ENCODE measurements at places on chromosomes 2 and 18. TPM values are rescaled to one million over a fixed set of nuclear protein-coding genes. Genes with fewer than 3 reads are reported as not detected.
A peak's percentile ranks its signal among the peaks of the same experiment; 100 is the strongest.

DNA sequence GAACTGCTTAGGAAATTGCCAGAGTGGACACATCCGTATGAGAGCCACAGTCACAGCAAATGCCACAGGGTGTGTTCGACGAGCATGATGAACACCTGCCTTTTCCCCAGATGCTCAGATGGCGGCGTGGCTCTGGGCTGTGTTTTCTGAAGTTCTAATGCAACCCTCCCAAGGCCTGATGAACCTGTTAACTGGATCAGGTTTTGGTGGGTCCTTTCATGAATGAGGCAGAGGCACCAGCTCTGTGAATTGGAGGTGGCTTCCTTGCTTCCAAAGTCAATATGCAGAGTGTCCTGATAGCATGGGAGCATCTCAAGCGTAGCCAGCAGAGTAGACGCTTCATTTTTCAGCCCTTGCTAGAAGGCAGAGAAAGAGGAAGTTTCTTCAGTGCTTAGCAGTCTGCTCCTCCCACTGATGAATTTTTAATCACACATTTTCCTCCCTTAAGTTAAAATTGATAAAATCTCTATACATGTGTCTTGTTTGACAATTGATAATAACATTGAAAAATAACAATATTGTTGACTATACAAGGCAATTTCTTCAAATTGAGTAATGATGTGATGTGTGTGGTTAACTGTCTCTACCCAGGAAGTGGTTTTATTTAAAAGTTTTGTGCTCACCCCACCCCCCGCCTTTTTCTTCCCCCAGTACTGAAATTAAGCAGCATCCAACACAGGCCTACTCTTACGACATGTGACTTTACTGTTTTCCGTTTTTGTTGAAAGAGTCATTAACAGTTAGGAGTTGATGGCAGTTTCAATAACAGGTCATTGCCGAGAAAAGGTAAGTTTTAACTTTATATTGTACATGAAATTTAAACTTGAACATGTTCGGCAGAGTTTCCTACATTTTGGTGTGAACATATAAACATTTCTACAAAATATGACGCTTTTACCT, at the start of gene ARHGAP15:
ARHGAP15 (plus strand) TSS at position 739 of the 900 bp plus-strand sequence.
- peaks cover 43% of the 10 kb centered on the region for H3K4me1 ChIP-seq
- DNase-seq: peak; percentile 75
- H3K27ac ChIP-seq: peak within 1 kb of the TSS; percentile 93

The LTBP1 gene
- polyA plus RNA-seq: 0.18 TPM

DNA sequence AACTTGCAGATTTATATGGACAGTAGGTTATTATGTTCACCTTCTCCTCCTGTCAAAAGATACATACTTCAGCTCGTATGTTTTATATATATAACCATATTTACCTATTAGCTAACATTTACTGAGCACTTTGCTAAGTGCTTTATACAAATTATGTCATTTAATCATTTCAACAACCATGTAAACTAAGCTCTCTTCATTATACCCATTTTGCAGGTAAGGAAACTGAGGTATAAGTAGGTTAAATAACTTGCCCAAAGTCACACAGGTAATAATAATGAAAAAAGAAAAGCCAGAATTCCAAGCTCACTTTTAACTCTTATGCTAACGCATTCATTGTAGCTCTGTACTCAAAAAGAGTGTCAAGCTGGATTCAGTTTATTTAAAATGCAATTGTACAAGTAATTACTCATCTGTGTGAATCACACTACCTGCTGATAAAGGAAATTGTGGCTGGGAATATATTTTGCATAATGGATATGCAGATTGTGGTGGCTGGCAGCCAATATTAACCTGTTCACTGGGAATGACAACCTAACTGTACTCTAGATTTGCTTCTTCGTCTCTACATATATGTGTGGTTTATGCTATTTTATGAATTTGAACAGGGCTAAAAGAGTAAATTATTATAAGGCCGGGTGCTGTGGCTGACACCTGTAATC, 20.6 kb downstream of the SLC16A14 start:
- H3K4me3 ChIP-seq: no peak overlapping the region
- H3K36me3 ChIP-seq: no peaks in the 10 kb centered on the region
- H3K27ac ChIP-seq: no peak overlapping the region
- no peak for DNase-seq
- no peaks in the 10 kb centered on the region for H3K4me1 ChIP-seq

GRCh38 chr2:24253303-24253919, 78.6 kb downstream of the FAM228A start:
- no peaks in the 10 kb centered on the region for H3K27me3 ChIP-seq
- no peak overlapping the region for H3K27ac ChIP-seq
- no peak for DNase-seq
- H3K4me3 ChIP-seq: no peak overlapping the region

The FABP1 gene
- not detected for polyA plus RNA-seq

DNA sequence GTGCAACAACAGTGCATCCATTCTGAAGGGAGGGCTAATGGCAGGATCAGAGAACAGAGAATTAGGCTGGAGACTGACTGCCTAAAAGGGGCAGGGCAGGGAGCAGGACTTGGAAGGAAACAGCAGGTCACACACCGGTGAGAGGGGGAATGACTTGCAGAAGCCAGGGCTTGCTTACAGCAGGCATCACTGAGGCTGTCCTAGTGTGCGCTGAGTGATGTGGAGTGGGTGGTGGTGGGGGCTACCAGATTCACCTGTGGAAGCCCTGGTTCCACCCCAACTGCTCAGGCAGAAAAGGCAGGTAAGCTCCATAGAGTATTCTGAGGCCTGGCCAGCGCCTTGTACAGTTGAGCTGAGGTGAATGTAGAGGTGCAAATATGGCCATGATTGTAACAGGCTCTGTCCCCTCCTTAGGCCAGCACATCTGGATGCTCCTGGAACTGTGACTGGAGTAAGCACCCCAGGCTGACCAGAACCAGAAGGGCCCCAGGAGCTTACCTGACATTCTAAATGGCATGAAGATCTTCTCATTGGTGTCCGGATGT, 49.4 kb downstream of the SFXN5 start:
- no peak for DNase-seq
- no peaks in the 10 kb centered on the region for H3K27me3 ChIP-seq
- peaks cover 19% of the 10 kb centered on the region for H3K4me1 ChIP-seq
- no peak overlapping the region for H3K4me3 ChIP-seq
- peaks cover 20% of the 10 kb centered on the region for H3K36me3 ChIP-seq

- no peaks in the 10 kb centered on the region for H3K27me3 ChIP-seq
- H3K4me3 ChIP-seq: peak overlapping the region; percentile 81
- peaks cover 50% of the 10 kb centered on the region for H3K4me1 ChIP-seq
- peaks cover 2% of the 10 kb centered on the region for H3K36me3 ChIP-seq
- peak overlapping the region; percentile 99 for H3K27ac ChIP-seq
These were observed 943 bp downstream of the INPP5D start for GRCh38 chr2:233060980-233061590.

The ARHGEF33 gene
- polyA plus RNA-seq: not detected

- H3K36me3 ChIP-seq: no peaks in the 10 kb centered on the region
- peak overlapping the region; percentile 13 for H3K4me3 ChIP-seq
- no peaks in the 10 kb centered on the region for H3K27me3 ChIP-seq
- peak overlapping the region; percentile 82 for H3K27ac ChIP-seq
- no peak for DNase-seq
These were observed 265.0 kb upstream of the TRIB2 start for GRCh38 chr2:12451726-12452125.

DNA sequence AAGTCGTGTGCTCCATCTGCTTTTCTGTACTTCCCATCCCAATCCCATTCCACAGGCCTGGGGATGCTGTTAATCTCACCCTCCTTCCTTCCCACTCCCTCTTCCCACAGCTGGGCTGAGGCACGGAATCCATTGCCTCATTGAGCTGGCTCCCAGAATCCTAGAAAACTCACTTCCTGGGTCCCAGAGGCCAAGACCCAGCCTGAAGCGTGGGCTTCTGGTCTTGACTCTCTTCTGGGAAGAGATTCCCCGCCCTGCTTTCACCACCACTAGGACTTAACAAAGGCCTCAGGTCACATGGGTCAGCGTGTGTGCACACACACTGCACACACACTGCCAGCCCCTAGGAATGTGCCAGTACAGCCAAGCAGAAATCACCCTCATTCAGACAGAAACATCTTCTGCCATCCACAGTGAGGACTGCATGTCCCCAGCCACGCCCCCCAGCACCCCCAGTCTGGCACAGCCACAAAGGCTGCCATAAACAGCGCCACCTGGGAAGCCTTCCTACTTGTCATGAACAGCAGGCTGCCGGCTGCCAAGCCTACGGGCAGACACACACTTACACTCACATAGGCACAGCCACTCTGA, 165.8 kb downstream of the TNS1 start:
- no peaks in the 10 kb centered on the region for H3K36me3 ChIP-seq
- H3K27me3 ChIP-seq: no peaks in the 10 kb centered on the region
- DNase-seq: no peak
- no peak overlapping the region for H3K4me3 ChIP-seq

GRCh38 chr2:190301032-190301431, 18.6 kb downstream of the HIBCH start:
- H3K36me3 ChIP-seq: peaks cover 10% of the 10 kb centered on the region
- H3K27me3 ChIP-seq: no peaks in the 10 kb centered on the region
- H3K4me1 ChIP-seq: no peaks in the 10 kb centered on the region
- no peak overlapping the region for H3K4me3 ChIP-seq
- DNase-seq: no peak

The SLC5A7 gene
- not detected for polyA plus RNA-seq

DNA sequence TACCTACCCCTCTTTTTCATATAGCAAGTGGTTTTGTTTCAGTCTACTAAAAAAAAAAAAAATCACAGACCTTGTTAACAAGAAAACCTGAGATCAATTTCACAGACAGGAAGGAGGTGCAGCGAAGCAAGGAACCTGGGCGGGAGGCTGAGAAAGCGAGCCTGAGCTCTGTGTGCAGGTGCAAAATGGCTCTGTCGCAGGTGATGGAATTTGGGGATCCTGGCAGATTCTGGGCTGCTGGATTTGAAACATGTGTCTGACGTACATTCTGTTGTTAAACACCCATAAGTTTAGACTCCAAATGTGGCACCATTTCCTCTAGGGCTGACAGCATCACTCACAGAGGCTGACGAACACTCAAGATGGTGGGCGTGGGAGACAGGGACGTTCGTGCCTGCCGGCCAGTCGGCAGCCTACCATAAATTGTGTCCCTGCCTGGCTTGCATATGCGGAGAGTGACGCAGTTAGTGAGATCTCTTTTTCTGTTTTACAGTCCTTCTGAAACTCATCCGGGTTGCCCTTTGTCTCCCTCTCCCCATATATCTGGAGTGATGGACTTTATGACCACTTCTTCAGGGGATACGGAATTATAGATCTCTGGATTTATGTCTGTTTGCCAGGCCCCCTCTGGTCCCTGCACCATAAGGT, 8.8 kb upstream of the DDX1 start:
- no peak for DNase-seq
- no peaks in the 10 kb centered on the region for H3K36me3 ChIP-seq

The SERTAD2 gene
- polyA plus RNA-seq: 42.1 TPM

The TSPYL6 gene
- polyA plus RNA-seq: not detected

The ABCG8 gene
- polyA plus RNA-seq: not detected

DNA sequence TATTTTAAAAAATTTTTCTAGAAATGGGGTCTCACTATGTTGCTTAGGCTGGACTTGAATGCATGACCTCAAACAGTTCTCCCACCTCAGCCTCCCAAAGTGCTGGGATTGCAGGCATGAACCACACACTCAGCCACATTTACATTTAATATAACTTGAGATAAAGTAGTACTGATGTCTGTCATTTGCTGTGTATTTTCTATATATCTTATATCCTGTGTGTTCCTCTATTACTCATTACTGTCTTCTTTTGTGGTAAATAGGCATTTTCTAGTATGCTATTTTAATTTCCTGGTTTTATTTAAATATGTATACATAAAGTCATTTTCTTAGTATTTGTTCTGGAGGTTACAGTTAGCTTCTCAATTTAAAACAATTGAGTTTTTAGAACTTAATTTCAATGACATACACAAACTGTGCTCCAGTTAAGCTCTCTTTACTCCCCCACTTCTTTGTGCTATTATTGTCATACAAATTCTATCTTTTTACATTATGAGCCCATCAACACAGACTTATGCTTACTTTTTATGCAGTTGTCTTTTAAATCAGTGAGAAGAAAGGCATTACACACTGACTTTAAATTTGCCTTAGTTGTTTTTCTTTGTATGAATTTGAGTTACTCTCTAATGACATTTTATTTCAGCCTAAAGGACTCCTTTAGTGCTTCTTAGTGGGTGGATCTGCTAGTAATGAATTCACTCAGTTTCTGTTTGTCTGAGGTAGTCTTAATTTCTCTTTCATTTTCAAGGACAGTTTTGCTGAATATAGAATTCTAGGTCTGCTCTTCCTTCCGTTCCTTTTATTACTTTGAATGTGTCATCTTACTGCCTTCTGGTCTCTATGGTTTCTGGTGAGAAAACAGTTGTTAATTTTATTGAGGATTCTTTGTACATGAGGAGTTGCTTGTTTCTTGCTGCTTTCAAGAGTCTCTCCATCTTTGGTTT, 6.2 kb upstream of the INPP4A start:
- H3K36me3 ChIP-seq: no peaks in the 10 kb centered on the region
- no peak overlapping the region for H3K4me3 ChIP-seq
- DNase-seq: no peak

- DNase-seq: no peak
- no peaks in the 10 kb centered on the region for H3K27me3 ChIP-seq
- no peak overlapping the region for H3K4me3 ChIP-seq
- peaks cover 99% of the 10 kb centered on the region for H3K36me3 ChIP-seq
- H3K4me1 ChIP-seq: no peaks in the 10 kb centered on the region
These were observed 99.5 kb downstream of the USP40 start for GRCh38 chr2:233466991-233467603.

The TTL gene
- polyA plus RNA-seq: 13.9 TPM

DNA sequence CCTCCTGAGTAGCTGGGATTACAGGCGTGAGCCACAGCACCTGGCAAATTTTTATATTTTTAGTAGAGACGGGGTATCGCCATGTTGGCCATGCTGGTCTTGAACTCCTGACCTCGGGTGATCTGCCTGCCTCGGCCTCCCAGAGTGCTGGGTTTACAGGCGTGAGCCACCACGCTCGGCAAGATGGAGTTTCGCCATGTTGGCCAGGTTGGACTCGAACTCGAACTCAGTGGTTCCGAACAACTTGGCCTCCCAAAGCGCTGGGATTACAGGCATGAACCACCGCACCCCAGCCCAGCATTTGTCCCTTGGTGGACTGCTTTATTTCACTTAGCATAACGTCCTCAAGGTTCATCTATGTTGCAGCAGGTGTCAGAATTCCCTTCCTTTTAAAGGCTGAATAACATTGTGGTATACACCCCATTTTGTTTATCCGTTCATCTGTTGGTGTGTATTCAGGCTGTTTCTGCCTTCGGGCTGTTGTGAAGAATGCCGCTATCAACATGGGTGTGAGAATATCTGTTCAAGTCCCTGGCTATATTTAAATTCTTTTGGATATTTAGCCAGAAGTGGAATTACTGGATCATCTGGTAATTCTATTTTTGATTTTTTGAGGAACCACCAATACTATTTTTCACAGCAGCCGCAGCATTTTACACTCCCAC, 1.2 kb upstream of the CENPA start:
- H3K4me3 ChIP-seq: peak overlapping the region; percentile 96
- H3K27me3 ChIP-seq: no peaks in the 10 kb centered on the region
- DNase-seq: no peak
- H3K27ac ChIP-seq: no peak overlapping the region

The TEKT4 gene
- not detected for polyA plus RNA-seq

- no peaks in the 10 kb centered on the region for H3K4me1 ChIP-seq
- H3K4me3 ChIP-seq: no peak overlapping the region
- DNase-seq: no peak
These were observed 132.5 kb downstream of the SPHKAP start for GRCh38 chr2:228048838-228049490.
